AG20443 (cell line): ENCODE measurements at places on chromosomes 11 and 22.

DNA sequence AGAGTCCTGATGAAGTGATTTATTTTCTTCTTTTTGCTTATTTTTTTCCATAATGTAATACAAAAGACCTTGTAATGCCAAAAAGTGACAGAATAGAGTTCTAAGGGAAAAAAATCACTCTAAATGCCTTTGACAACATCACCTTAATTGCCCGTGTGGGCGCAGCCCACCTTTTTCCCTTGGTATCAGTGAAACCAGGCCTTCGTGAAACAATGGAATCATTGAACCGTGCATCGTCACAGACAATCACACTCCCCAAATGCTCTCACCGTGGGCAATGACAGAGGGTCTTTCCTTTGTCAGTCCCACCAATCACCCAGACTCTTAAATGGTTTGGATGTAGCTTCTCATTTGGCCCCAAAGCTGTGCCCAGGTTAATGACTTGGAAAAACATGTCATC, 9.6 kb upstream of the SLC6A5 start:
- DNase-seq, result no peak

- peak; percentile 93 for DNase-seq
These were observed 10.0 kb upstream of the MFRP start for GRCh38 chr11:119356349-119357031.

DNA sequence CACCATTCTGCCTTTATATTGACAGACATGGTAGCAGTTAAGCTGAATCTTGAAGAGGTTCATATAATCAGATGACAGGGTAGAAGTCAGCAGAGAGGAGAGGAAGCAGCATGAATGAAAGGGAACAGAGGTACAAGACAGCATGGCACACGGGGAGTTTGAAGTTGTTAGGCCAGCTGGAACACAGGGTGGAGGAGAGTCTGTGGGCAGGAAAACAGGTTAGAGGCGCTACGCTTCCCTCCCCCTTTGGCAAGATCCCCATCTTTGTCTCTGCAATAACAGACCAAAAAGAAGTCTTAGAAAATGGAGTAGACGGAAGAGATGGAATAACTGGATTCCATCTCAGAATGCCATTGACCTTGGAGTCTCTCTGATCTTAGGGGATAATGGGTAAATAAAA, 20.0 kb upstream of the NDUFC2 start:
- no peak for DNase-seq

GRCh38 chr11:36890121-36890679, 292.2 kb upstream of the RAG2 start:
- DNase-seq, result no peak

DNA sequence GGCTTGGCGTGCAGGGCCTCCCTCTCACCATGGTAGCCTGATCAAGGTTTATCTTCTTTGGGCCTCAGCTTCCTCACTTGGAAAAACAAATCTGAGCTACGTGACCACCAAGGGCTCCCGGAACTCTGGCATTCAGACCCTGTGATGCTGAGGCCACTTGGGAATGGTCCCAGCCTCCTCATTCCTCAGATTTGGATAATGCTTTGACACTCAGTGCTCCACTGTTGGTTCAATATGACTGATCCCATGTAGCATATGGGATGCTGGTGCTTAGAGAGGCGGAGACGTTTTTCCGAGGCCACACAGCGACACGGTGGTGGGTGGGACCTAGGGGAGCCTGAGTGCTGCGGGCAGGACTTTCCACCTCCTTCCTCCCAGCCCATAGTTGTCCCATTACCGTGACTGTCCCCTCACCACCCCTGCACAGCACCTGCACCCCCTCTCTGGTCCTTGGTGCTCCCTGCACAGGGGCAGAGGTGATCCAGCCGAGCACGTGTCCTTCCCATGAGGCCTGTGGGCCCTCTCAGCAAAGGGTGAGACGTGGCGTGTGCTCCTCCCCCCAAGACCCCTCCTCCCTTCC, 23.1 kb downstream of the MB start:
- DNase-seq, result no peak

DNA sequence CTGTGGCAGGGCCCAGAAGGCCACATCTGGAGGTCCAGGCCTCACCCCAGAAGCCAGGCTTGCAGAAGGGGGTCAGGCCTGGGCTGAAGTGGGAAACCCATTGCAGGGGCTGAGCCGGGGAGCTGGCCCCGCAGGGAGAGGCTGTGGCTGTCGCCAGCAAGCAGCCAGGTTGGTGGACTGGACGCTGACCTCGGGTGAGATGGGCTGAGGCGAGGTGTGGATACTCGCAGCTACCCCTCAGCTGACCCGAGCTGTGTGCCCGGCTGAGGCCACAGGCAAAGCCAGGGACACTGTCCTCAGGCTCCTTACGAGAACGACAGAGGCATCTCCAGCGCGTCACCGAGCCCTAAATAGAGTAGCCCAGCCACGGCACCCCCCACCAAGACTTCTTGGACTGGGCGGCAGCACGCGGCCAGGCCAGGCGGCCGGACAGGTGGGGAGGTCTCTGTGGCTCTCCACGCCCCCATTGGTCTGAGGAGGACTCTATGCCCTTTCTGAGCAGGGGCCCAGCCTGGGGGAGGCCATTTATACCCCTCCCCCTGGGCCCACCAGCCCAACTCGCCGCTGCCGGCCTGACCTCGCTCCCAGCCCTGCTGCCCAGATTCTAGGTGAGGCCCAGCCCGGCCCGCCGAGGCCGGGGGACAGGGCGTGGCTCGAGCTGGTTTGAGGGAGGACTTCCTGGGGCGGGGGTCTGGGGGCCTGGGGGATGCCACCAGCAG, at the start of gene TNNI2:
Gene TNNI2, plus strand, starts transcription at position 556 of the 719 bp plus-strand sequence. CDS start 716 bp downstream, outside the sequence.
- DNase-seq, result no peak

DNA sequence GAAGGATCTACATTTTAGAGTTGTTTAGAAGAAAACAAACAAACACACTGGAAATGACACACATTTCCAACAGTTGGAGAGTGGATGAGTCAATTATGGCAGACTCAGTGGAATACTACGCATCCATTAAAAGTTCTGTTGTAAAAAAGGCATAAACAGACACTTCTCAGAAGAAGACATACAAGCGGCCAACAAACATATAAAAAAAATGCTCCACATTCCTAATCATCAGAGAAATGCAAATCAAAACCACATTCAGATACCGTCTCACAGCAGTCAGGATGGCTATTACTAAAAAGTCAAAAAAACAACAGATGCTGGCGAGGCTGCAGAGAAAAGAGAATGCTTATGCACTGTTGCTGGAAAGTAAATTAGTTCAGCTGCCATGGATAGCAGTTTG, 298.2 kb downstream of the DDX10 start:
- no peak for DNase-seq

DNA sequence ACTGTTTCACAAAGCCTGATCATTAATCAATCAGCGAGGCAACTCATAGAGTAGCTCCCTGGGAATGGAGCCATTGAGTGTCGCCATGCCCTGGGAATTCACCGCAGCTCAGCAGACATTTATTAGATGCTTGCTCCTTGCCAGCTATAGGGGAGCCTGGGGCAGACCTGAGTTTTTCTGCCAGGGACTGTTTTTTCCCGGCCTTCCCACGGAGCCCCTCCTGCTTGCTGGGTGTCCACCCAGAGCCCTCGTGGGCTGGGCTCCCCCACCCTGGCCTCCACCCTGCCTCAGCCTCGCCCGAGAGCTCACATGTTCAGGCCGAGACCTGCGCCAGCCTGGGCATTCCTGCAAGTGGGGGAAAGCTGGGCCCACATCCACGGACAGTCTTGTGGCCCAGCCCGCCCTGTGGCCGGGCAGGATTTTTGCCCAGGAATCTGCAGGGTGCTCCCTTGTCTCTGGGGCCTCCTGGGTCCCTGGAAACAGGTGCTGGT, 64.9 kb downstream of the SMIM38 start:
- peak; percentile 38 for DNase-seq

GRCh38 chr11:132060567-132060966, 690.2 kb downstream of the NTM start:
- DNase-seq, result no peak

DNA sequence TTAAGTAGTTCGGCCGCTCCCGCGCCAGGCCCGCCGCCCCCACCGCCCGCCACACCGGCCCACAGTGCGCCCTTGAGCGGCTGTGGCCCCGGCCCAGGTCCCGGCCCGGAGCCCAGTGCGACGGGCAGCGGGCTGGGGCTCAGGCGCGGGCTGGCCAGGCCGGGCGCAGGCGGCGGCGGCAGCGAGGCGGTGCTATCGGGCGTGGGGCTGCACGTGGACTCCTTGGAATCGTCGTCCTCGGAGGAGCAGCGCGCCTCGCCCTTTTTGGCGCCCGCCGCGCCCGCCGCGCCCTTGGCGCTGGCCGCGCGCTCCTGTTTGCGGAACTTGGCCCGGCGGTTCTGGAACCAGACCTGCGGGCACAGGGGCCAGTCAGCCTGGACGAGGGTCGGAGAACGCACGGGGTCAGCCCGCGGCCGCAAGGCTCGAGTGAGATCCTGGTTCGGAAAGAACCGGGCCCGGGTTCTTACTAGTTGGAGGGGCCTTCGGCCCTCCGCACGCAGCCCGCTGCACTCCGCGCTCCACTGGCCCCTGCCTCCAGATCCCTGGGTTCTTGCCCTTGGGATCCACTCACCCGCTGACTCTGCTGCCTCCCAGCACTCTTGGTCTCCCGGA, 4.0 kb downstream of the PHOX2A start:
- peak; percentile 85 for DNase-seq
